ENCODE measurements at places on chromosomes 6 and 20. TPM values are rescaled to one million over a fixed set of nuclear protein-coding genes. Genes with fewer than 3 reads are reported as not detected.

Gene L3MBTL3
- total RNA-seq, result 43.4 TPM

Gene HLA-G
- total RNA-seq, result 0.56 TPM

DNA sequence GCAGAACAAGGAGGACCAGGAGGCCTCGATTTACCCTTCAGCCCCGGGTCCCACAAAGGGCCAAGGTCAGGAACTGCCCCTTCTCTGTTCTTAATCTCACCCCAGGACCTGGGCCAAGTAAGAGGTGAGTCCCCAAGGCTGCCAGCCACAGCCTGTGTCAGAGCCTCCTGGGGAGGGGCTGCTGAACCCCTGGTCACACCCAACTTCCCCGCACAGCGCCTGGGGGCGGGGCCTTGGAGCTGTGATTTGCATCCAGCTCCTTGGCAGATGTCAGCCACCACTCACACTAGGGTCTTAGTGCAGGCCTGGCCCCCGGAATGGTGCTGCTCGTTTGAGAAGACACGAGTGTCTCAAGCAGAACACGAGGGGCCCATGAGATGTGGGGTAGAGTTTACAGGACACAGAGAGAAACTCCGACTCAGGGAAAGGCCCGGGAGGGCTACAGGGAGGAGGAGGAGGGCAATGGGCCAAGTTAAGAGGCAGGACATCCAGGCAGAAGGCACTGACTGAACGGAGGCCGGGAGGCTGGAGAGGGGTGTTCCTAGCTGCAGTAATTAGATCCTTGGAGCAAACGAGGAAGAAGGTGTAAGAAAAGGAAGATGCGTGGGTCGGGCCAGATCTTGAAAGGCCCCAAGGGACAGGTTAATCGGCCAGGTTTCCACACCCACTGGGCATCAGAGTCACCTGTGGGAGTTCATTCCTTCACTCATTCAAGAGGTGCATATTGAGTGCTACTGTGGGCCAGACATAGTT, 26.9 kb downstream of the ZBP1 start:
- DNase-seq, result no peak
- peaks cover 4% of the 10 kb centered on the region for H3K4me1 ChIP-seq

Gene CEP85L
- total RNA-seq, result 20.6 TPM

Gene ZNF512B
- total RNA-seq, result 61.0 TPM

Gene SLC26A8
- total RNA-seq, result 0.27 TPM

Gene FKBP1C
- total RNA-seq, result 0.97 TPM

DNA sequence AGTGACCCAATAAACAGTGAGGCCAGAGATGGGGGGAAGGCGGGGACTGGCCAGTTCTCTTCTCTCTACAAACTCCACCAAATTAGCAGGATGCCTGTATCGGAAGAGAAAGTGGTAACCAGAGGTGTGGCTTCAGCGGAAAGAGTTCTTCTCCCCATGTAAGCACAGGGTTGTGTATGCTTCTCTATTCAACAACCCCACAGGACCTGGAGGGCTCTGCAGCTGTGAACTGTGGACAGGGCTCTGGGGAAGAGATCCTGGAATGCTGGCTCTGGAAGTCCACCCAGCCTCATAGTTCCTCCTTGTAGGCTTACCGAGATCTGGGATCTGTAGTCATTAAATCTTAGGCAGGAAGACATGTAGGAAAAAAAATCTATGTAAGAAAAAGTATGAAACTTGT, 186.2 kb downstream of the FOXC1 start:
- H3K27ac ChIP-seq, result no peak overlapping the region
- H3K4me1 ChIP-seq, result peaks cover 42% of the 10 kb centered on the region
- H3K4me3 ChIP-seq, result no peak overlapping the region
- no peaks in the 10 kb centered on the region for H3K27me3 ChIP-seq

DNA sequence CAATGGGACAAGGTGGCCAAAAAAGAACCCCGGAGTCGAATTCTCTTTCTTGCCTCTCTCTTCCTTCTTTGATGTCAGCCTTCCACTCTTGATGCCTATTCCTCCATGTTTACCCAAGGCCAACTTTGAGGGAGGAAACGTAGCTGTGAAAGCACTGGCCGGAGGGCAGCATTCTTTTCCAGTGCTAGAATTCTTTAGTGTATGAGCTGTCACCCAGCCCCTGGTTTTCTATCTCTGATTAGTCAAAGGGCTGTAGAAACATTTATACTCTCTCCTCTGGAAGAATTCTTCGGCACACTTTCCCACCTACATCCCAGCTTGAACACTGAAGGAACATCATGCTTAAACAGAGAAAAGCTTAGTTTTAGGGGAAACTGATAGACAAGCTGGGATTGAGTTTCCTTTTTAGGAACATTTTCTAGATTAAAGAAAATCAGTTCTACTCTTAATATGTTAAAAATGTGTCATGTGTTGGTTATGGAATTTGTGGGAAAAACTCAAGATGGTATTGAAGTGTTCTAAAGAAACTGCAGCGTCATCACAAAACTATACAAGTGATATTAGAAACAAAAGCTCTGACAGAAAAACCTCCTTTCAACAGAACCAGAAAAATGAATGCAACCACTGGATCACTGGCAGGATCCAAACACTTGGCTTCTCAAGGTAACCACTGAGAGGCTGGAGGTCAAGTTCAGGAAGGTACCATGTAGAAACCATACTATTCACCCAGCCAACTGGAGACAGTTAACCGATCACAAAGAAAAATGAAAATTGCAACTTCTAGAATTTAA, 20.7 kb upstream of the UTRN start:
- H3K27ac ChIP-seq, result peak overlapping the region; percentile 98
- H3K4me1 ChIP-seq, result peaks cover 31% of the 10 kb centered on the region
- H3K36me3 ChIP-seq, result no peaks in the 10 kb centered on the region
- no peaks in the 10 kb centered on the region for H3K27me3 ChIP-seq

DNA sequence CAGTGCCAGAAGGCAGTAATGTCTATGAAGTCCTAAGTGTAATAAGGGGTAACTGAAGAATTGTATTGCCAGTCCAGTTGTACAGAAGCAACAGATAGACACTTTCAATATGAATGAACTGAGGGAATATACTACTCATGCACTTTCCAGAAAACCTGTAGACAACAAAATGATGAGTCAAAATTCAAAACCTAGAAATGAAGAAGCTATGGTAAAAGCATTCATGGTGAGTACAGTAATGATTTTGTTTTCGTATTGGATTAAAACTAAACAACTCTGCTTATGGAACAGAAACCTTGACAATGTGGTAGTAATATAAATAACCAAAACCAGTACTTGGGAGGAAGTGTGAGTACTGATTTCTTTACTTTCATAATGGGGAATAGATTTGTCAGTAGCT, 35.0 kb downstream of the ARMC2 start:
- DNase-seq, result no peak
- no peaks in the 10 kb centered on the region for H3K4me1 ChIP-seq
- H3K27me3 ChIP-seq, result no peaks in the 10 kb centered on the region
- no peak overlapping the region for H3K27ac ChIP-seq
- peaks cover 37% of the 10 kb centered on the region for H3K36me3 ChIP-seq

Gene OR2B6
- total RNA-seq, result not detected

DNA sequence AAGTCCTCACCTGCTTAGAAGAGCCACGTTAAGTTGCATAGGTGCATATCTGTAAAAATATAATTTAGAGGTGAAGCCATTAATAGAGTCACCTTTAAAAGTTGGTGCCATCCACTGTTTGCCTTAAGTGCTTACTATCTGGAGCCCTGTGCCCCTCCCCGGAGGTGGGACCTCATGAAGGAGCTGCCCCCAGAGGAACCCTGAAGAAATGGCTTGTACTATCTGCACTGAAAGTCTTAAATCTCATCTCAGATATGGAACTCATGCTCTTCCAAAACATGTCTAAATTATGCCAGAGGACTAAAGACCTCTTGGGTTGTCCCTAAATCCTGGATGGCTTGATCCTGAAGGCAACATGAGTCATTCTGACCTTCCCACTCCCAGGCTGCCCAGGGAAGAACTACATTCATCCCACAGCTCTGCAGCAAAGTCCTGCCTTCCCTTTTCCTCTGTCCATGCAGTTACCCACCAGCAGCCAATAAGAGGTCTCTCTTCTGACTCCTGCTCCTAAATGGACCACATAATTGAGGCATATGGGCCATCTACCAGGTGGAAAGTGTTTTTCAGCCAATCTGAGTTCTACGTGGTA, 85.3 kb downstream of the ASXL1 start:
- H3K36me3 ChIP-seq, result peaks cover 49% of the 10 kb centered on the region
- no peaks in the 10 kb centered on the region for H3K27me3 ChIP-seq
- H3K4me1 ChIP-seq, result peaks cover 34% of the 10 kb centered on the region
- peak overlapping the region; percentile 78 for H3K27ac ChIP-seq
- DNase-seq, result no peak

Gene SAMD3
- 0.38 TPM for total RNA-seq

- no peak overlapping the region for H3K4me3 ChIP-seq
- H3K27me3 ChIP-seq, result peaks cover 12% of the 10 kb centered on the region
- H3K4me1 ChIP-seq, result peaks cover 10% of the 10 kb centered on the region
- H3K27ac ChIP-seq, result no peak overlapping the region
- no peak for DNase-seq
Measured at GRCh38 chr20:2301164-2301622, 5.4 kb downstream of the TGM3 start.

Gene RHAG
- total RNA-seq, result not detected

DNA sequence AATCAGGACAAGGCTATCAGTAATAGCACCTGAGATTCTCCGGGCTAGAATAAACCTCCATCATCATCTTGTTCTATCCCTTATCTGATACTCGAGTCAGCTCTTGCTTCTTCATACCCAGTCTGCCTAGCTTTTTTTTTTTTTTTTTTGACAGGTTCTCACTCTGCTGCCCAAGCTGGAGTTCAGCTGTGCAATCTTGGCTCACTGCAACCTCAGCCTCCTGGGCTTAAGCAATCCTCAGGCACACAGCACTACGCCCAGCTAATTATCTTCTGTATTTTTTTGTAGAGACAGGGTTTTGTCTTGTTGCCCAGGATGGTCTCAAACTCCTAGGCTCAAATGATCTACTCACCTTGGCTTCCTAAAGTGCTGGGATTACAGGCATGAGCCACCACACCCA, 19.5 kb downstream of the SRSF6 start:
- DNase-seq, result no peak
- no peaks in the 10 kb centered on the region for H3K36me3 ChIP-seq
- H3K27ac ChIP-seq, result no peak overlapping the region
- no peak overlapping the region for H3K4me3 ChIP-seq
- H3K4me1 ChIP-seq, result no peaks in the 10 kb centered on the region

- H3K36me3 ChIP-seq, result no peaks in the 10 kb centered on the region
- peaks cover 38% of the 10 kb centered on the region for H3K4me1 ChIP-seq
- no peak for DNase-seq
- no peak overlapping the region for H3K4me3 ChIP-seq
- peaks cover 7% of the 10 kb centered on the region for H3K27me3 ChIP-seq
Measured at GRCh38 chr20:17872434-17872833, 96.2 kb downstream of the SNX5 start.

DNA sequence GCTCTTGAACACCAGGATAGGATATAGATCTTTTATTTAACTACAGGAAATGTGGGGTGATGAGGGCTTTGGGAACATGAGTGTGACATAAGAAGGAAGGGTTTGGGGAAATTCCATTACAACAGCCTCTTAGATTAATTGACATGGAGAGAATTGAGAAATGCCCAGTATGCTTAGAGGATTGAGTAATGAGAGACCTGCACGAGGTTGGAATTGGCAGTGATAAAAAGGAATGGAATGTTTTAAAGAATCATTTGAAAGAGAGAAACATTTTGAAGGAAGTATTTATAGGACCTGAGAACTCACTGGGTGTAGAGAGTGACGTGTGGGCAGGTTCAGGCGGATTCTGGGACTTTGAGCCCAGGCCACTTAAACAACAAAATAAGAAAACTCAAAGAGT, 227.0 kb downstream of the BMP2 start:
- H3K27me3 ChIP-seq, result no peaks in the 10 kb centered on the region
- no peak for DNase-seq
- H3K4me3 ChIP-seq, result no peak overlapping the region
- no peaks in the 10 kb centered on the region for H3K36me3 ChIP-seq
- no peak overlapping the region for H3K27ac ChIP-seq

DNA sequence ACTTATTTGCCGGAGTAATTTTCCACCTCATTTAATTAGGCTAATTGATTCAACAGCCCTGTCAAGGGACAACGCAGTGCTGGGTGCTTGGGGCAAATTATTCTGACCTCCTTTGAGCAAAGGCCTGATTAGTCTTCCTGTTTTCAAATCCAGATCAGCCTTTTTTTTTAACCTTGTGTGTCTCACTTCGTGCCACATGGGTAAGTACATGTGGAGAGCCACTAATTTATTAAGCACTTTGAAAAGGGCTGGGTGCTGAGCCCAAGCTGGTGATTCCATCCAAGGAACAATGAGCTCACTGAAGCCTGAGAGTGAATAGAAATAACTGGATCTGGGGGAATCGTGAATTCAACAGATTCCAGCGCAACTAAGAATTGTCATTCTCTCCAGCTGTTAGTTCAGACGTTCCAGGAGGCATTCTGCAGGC, 229.3 kb downstream of the CLIC5 start:
- H3K27ac ChIP-seq, result no peak overlapping the region
- H3K4me3 ChIP-seq, result no peak overlapping the region
- H3K36me3 ChIP-seq, result no peaks in the 10 kb centered on the region
- H3K27me3 ChIP-seq, result no peaks in the 10 kb centered on the region
- no peak for DNase-seq

DNA sequence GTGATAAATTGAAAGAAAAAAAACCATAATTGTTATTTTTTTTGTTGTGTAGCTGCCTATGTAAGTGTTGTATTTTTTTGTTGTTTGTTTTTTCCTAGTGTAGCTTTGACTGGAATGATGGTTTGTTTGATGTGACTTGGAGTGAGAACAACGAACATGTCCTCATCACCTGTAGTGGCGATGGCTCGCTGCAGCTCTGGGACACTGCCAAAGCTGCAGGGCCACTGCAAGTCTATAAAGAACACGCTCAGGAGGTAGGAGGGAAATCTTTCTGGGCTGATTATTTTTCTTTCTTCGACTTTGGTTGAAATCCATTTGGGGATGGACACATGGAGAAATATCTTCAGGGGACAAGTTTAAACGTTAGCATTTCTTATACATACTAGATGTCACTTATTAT, 3.8 kb downstream of the PEX7 start:
- H3K4me3 ChIP-seq, result no peak overlapping the region
- no peak for DNase-seq
- peaks cover 15% of the 10 kb centered on the region for H3K4me1 ChIP-seq
- H3K36me3 ChIP-seq, result peaks cover 44% of the 10 kb centered on the region
- no peak overlapping the region for H3K27ac ChIP-seq

GRCh38 chr6:18343741-18344140, 43.4 kb upstream of the RNF144B start:
- peaks cover 21% of the 10 kb centered on the region for H3K4me1 ChIP-seq
- H3K36me3 ChIP-seq, result no peaks in the 10 kb centered on the region
- no peak overlapping the region for H3K4me3 ChIP-seq
- no peak for DNase-seq

Gene TPBG
- 35.2 TPM for total RNA-seq

- H3K27me3 ChIP-seq, result no peaks in the 10 kb centered on the region
- no peak overlapping the region for H3K27ac ChIP-seq
- H3K4me3 ChIP-seq, result no peak overlapping the region
- no peak for DNase-seq
- H3K36me3 ChIP-seq, result peaks cover 13% of the 10 kb centered on the region
Measured at GRCh38 chr6:144586986-144587385, 301.9 kb downstream of the UTRN start.

Gene TSBP1
- total RNA-seq, result not detected

- no peak overlapping the region for H3K4me3 ChIP-seq
- DNase-seq, result no peak
- peaks cover 6% of the 10 kb centered on the region for H3K4me1 ChIP-seq
- no peaks in the 10 kb centered on the region for H3K27me3 ChIP-seq
- no peak overlapping the region for H3K27ac ChIP-seq
- peaks cover 9% of the 10 kb centered on the region for H3K36me3 ChIP-seq
Measured at GRCh38 chr6:38435330-38435729, 204.4 kb downstream of the BTBD9 start.
